Effector CD4-positive, alpha-beta T cell (primary cell): ENCODE measurements at places on chromosomes 3 and 15.

DNA sequence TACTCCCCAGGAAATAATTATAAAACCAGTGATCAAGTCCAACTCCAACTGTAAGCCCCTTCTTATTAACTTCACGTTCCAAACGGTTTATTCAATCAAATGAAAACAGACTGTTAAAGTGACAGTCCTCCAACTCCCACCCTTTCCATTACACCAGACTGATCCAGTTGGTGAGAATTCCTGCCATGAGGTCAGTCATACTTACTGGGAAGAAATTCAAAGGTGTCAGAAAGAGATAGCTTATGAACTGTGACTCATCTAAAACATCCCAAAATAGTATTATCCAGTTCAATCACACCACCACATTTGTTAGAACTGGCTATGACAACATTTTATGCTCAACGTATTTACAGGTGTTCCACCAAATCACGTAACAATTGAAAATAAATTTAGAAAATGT is 19.5 kb downstream of the SMARCC1 start:
- no peak for DNase-seq

DNA sequence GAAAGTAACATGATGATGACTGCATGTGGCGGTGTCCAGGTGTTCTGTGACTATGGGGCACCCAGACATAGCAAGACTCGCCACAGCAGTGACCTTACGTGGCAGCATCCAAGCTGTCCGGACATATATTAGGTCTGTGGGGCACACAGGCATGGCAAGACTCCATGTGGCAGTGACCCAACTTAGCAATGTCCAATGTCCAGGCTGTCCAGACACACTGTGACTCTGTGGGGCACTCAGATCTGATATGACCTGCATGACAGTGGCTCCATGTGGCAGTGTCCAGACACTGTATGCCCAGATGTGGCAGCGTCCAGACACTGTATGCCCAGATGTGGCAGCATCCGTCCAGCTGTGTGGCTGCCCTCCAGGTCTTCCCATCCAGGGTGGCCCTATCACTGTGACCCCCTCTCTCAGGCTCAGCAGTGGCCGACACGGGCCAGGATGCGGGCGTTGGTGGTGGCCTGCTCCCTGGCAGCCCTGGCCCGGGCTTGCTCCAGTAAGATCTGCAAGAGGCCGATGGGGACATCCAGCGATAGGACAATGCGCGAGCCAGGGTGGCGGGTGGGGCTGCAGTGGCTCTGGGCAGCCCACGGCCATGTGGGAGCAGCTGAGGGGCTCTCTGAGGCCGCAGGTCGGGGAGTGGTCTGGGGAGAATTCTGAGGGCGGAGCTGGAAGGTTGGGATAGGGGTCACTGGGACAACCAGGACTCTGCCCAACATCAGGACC is 1.1 kb downstream of the UCN2 start:
- no peak for DNase-seq

DNA sequence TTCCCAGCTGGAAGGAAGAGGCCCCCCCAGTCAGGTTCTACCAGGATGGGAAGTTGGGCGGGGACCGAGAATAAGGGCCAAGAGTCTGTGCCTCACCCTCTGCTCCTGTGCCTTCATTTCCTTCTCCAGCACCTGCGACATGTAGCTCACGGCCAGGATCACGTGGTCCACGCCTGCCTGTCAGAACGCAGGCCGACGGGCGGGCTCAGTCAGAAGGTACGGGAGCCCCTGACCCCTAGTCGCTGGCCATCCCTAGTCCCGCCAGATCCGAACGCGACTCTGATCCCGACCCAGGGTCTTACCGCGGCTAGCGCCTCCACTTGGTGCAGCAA is 489 bp downstream of the GMPPB start:
- DNase-seq = peak; percentile 60

DNA sequence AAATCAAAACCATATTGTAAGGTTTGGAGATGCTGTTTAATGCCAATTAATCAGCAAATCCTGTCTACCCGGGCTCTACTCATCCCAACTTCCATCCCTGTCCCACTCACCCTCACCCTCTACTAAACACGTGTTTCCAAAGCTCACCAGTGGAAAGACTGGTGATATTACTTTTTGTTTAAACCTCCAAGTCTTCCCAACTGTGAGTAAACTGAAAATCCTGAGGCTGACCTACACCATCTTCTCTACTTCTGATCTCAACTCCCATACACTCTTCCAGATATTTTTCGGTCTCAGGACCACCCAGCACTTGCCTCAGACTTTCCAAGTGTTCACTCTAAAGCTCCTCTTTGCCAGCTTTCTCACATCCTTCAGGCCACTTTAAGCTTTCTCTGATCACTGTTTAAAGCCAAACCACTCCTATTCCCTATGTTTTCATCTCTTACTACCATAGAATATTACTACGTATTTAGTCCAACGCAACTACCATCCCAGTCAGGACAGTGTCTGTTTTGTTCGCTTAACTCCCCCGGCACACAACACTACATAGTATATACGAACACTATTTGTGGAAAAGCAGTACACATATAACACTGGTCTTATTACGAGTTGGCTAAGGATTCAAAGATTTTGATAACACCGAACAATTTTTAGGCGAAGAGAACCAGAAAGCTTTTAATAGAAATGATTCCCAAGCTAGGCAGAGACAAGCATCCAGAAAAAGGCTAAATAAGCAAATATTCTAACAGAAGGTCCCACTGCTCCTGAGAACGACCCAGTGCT is 684 bp downstream of the RPL4 start:
- DNase-seq = no peak

DNA sequence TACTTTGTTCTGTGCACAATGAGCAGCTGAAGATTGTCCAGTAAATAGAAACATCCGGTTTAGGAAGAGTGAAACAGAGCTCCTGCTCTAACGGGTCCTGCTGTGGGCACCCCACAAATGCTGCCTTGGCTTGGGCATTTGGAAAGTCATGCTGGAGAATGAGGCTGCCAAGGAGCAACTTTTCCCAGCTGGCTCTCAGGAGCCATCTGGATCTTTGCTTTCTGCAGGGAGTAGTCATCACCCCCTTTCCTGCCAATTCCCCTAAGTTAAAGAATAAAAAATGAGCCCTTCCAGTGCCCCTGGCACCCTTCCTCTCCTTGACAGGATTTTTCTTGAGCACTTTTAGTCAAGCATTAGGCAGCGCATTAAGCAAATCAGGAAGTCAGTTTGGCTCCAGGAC is 90.0 kb downstream of the FAM43A start:
- no peak for DNase-seq
